ENCODE measurements at places on chromosomes 5 and 9.

- no peak for DNase-seq
Measured at GRCh38 chr5:85132269-85132668, 747.6 kb upstream of the EDIL3 start.

- no peak for DNase-seq
Measured at GRCh38 chr5:96946381-96946780, 10.5 kb downstream of the LNPEP start.

DNA sequence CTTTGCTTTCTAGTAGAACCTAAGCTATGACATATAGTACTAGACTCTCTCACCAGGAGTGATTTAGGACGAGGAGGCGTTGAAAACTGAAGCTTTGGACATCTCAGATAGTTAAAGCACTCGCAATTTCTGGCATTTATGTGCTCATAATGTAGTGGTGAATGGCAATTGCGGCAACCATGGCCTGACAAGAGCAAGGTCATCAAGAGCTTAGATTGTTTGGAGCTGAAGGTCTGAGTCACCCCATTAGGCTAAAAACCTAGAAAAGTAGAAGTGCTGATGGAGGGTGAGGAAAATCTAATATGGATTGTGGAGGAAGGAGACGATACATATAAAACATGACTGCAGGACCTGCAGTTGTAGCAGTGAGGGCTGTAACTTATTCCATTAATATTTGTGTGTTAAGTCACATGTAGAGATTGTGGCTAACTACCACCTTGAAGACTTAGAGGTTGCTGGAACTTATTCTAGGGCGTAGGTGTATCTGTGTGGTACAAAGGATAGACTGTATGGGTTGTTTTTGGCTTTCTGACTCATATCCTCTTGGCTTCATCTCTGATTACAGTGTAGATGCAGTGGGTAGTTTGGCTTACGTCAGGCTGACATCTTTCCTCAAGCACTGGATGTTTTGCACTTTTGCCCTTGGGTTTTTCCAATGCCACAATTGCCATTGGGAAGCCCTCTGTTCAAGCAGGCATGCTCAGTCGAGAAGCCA lies 138.9 kb upstream of the CDKN2B start:
- DNase-seq: no peak

- DNase-seq: no peak
Measured at GRCh38 chr5:105088961-105089360, 1526.4 kb upstream of the NUDT12 start.

DNA sequence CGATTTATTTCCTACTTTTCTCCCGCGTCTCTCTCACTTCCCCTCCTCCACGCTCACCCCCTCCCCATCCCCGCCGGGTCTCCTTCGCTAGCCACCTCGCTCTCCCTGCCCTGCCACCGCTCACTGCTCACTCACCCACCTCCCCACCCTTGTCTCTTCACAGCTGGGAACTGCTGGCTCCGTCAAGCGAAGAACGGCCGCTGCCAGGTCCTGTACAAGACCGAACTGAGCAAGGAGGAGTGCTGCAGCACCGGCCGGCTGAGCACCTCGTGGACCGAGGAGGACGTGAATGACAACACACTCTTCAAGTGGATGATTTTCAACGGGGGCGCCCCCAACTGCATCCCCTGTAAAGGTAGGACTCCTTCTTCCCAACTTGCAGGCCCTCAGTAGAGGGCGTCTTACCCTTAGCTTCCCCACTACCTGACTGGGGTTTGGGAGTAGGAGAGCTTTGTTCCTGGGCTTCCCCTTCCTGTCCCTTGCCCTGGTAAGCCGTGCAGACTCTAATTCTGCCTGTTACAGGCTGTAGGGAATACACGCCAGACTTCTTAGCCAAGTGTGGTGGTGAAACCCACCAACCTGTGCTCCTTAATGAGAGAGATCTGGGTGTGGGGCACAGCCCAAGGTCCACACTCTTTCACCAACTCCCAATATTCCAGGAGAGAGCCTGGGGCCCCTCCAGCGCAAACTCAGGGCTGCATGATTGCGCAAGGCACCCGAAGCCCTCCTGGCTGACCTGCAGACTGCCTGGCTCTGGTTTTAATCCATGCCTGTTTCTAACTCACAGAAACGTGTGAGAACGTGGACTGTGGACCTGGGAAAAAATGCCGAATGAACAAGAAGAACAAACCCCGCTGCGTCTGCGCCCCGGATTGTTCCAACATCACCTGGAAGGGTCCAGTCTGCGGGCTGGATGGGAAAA lies 2.5 kb downstream of the FST start:
- peak; percentile 78 for DNase-seq

- no peak for DNase-seq
Measured at GRCh38 chr9:36560771-36561170, 11.9 kb upstream of the MELK start.

Data from cardiac septum (tissue), 1 donor.